ENCODE measurements at places on chromosomes 11 and 22.

DNA sequence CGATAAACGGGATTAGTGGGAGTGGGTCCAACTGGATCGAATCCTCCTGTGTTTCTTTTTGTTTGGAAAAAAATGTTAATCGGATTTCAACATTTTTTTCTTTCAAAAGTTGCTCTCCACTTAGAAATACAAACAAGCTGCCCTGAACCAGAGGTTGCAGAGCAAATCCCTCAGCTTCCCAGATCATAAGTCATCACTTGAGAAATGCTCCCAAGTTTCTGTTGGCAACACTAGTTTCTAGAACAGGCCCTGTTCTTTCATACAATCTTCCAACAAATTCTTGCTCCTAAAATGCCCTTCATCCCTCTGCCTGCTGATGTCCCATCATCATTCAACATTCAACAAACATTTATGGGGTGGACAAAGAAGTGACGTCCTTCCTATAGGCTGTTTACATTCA lies 1.3 kb upstream of the MLC1 start:
- DNase-seq: no peak

DNA sequence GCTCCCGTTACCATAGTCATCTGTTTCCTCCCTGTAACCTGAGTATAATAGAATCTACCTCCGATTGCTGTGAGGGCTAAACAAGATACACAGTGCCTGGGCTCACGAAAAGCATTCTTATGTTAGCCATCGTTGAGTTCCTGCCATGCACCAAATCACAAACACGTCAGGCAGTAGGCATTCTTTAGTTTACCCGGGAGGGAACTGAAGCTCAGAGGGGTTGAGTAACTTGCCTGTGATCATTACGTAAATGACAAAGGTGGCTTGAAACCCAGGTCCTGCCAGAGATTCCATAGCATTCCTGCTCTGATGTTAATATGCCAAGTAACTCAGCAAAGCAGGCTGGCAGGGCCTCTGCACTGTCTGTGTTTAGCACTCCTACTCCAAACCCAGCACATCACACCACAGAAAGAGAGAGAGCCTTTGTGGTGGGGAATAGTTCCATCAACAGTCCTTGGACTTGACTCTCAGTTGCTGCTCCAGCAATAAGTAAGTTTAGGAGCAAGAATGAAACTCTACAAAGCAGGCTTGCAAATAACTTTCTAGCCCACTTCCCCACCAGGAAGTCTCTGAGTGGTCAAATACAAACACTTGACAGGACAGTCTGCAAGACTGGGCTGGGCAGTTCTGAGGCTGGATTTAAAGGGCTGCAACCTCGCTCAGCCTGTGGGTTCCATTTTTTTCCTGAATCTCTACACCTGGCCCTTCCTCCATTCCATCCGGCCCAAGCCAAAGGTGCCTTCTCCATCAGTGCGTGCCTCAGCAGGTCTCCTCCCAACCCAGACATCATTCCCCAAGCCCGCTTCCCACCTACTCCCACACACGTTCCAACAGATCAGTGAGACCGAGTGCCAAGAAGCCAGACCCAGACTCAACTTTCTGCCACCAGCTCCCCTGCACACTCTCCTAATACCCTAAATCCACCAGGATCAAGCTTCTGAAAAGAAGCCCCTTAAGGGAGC lies 1.1 kb downstream of the SCN2B start:
- DNase-seq: no peak

GRCh38 chr22:21933910-21934309 lies 18.7 kb downstream of the PPM1F start:
- no peak for DNase-seq

GRCh38 chr11:77517226-77517625 lies 43.3 kb upstream of the PAK1 start:
- DNase-seq: no peak

- DNase-seq: no peak
Observed at GRCh38 chr11:92960886-92961285, 8.6 kb upstream of the MTNR1B start.

- DNase-seq: peak; percentile 90
Observed at GRCh38 chr11:12079726-12080556, 30.4 kb upstream of the MICAL2 start.

DNA sequence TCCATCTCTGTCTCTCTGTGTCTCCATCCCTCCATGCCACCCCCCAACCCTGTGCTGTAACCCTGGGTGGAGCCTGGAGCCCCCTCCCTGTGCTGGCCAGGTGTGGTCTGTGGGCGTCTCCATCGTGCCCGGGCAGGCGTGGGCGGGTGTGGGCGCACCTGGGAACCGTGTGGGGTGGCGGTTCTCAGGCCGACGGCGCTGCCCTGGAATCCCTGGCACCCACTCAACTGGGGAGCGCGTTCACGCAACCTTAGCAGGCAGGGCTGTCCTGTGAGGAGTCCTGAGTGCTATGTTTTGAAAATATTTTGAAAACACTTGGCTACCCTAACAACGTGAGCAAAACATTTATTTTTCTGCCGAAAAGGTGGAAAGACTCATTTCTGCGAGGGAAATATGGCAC lies 4.7 kb downstream of the TNNT3 start:
- no peak for DNase-seq

GRCh38 chr11:31484497-31484896 lies 24.9 kb downstream of the IMMP1L start:
- DNase-seq: no peak

GRCh38 chr11:75653532-75653931 lies 15.3 kb downstream of the MAP6 start:
- no peak for DNase-seq
